Activated gamma-delta T cell treated with Interleukin-2 at 50 U/mL for 16 hours (primary cell): ENCODE measurements at places on chromosomes 3 and 15.

DNA sequence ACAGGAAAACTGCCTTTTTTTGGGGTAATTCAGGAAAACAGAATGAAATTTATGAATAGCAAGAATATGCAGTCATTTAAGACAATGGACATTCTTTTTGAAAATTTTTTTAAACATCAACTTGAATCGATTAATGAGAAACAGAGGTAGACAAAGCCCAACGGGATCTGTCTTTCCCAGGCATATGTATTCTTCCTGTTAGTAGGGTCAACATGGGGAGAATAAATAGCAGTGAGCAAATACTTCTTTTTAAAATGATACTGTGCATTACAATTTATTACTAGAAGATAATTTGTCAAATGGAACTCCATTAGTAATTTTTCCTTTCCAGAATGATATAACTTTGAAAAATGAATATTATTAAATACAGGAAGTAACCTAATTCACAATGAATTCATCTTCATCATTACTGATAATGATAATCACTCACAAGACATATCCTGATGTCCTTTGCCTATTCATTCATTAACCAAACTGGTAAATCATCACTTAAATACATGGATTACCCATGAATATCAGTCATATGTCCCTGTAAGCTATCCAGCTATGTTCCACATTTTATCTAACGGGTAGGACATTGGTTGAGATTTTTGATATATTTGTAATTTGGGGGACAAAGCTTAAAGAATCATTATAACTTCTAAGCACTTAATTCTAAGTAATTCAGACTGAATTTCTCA lies 209.2 kb upstream of the CDIN1 start:
- DNase-seq = no peak

GRCh38 chr3:120908030-120908794 lies at the start of gene STXBP5L:
Gene STXBP5L, plus strand, starts transcription at chr3:120908205. Its CDS starts 1,374 bp downstream, at chr3:120909579.
- no peak for DNase-seq

DNA sequence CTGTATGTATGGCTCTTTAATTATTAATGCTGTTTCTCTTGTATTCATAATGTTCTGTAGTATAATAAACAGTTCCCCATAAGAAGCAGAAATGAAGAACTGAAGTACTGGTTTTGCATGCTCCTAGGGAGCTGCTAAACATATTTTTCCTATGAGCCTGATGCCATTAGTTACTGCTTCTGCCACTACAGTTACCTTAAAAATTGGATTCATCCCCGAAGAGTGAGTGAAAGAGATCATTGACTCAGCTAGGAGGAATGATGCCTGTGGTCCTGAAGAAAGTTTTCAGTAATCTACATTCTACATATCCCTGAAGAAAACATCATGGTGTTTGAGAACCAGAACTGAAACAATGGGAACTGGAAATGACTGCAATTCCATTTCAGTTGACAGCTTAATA lies 37.1 kb upstream of the ST3GAL6 start:
- DNase-seq = no peak

GRCh38 chr3:31241533-31241932 lies 291.2 kb upstream of the STT3B start:
- DNase-seq = no peak
